ENCODE measurements at places on chromosomes 16 and 17. TPM values are rescaled to one million over a fixed set of nuclear protein-coding genes. Genes with fewer than 3 reads are reported as not detected.

DNA sequence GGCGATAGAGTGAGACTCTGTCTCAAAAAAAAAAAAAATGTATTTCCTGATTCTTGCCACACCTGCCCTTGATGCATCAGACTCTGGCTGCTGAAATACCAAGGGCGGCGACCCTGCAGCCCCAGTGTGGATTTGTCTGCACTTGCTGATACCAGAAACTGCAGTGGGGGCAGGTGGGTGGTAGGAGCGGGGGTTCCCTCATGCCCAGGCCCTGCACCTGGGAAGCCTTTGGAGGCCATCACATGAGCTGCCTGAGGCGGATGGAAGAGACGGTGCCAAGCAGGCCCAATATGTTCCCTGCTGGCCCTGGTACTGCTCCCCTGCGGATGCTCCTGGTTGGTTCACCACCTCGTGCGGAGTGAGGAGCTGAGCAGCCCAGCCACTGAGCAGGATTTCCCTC lies 50.6 kb downstream of the MARF1 start:
- H3K4me3 ChIP-seq: no peak overlapping the region
- H3K27me3 ChIP-seq: no peaks in the 10 kb centered on the region
- peaks cover 47% of the 10 kb centered on the region for H3K36me3 ChIP-seq
- H3K27ac ChIP-seq: no peak overlapping the region

- DNase-seq: no peak
- H3K4me3 ChIP-seq: no peak overlapping the region
- H3K36me3 ChIP-seq: peaks cover 6% of the 10 kb centered on the region
- H3K27ac ChIP-seq: no peak overlapping the region
- no peaks in the 10 kb centered on the region for H3K27me3 ChIP-seq
Measured at GRCh38 chr16:84532291-84532724, 27.8 kb upstream of the MEAK7 start.

The JPH3 gene
- 0.14 TPM for total RNA-seq

GRCh38 chr17:13544765-13545164 lies 57.0 kb downstream of the HS3ST3A1 start:
- peaks cover 27% of the 10 kb centered on the region for H3K27me3 ChIP-seq
- H3K27ac ChIP-seq: no peak overlapping the region
- H3K36me3 ChIP-seq: no peaks in the 10 kb centered on the region

GRCh38 chr17:45263477-45263860 lies 1.6 kb upstream of the SPATA32 start:
- no peaks in the 10 kb centered on the region for H3K27me3 ChIP-seq
- peaks cover 19% of the 10 kb centered on the region for H3K4me1 ChIP-seq
- peaks cover 24% of the 10 kb centered on the region for H3K36me3 ChIP-seq
- DNase-seq: no peak

DNA sequence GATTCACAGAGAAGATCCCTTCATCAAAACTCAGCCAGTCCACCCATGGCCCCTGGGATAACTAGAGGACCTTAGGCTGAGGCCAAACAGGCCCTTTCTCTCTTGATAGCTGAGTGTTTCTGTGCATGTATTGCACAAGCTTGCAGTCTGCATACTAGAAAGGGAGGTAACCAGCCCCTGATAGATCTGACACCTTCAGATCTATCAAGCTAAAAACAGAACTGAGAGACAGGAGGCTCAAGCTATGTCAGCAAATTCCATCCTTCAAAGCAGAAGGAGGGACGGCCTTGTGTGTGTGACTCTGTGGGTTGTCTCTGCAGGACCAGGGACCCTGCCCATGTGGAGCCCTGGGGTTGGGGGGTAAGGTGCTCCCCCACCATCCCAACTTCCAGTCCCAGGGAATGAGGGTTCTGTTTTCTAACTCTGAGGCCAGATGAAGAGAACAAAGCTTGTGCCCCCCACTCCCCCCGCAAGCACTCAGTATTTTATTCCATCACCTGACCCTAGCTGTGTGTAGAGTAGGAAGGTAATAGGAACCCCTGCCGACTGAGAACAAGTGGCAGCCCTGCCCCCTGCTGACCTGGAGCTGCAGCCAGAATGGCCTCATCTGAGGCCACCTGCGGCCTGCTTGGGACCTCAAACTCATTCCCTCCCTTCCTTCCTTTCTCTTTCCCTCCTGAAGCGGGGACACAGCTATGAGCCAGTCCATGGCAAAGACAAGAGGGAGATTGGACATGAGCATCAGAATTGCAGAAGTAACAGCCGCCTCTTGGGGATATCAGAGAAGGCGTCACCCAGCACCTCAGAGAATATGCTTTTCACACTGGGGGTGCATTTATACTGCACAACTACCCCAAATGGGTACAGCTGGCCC lies 63.8 kb downstream of the SMPD3 start:
- no peak for DNase-seq
- peaks cover 4% of the 10 kb centered on the region for H3K4me1 ChIP-seq
- no peak overlapping the region for H3K4me3 ChIP-seq
